ENCODE measurements at places on chromosomes 5 and 9.

- no peak for DNase-seq
These were observed 195.9 kb downstream of the ASTN2 start for GRCh38 chr9:117218951-117219350.

GRCh38 chr5:150443242-150444075 lies 6.1 kb downstream of the RPS14 start:
- no peak for DNase-seq

- DNase-seq = no peak
These were observed 384.8 kb downstream of the PRR16 start for GRCh38 chr5:120848883-120849282.

- DNase-seq = no peak
These were observed 479.1 kb downstream of the CCDC171 start for GRCh38 chr9:16031971-16032370.
